ENCODE measurements at places on chromosomes 2 and 18. TPM values are rescaled to one million over a fixed set of nuclear protein-coding genes. Genes with fewer than 3 reads are reported as not detected.

COMMD1 gene
- total RNA-seq, result 32.3 TPM

CAPN14 gene
- 0.21 TPM for total RNA-seq

NEDD4L gene
- 177 TPM for total RNA-seq

RESP18 gene
- total RNA-seq, result not detected

REG3A gene
- total RNA-seq, result not detected

FHL2 gene
- 6.8 TPM for total RNA-seq

SFT2D3 gene
- total RNA-seq, result 7.1 TPM

FOXD4L1 gene
- 0.34 TPM for total RNA-seq

UGT1A9 gene
- total RNA-seq, result not detected

CCBE1 gene
- 35.1 TPM for total RNA-seq

KRTCAP3 gene
- total RNA-seq, result 37.9 TPM

SH3BP4 gene
- 20.6 TPM for total RNA-seq

HSBP1L1 gene
- 30.6 TPM for total RNA-seq

GRCh38 chr2:127187081-127187775, 32.9 kb downstream of the CYP27C1 start:
- DNase-seq, result no peak
- H3K36me3 ChIP-seq, result peaks cover 9% of the 10 kb centered on the region
- H3K27me3 ChIP-seq, result no peaks in the 10 kb centered on the region
- H3K4me3 ChIP-seq, result no peak overlapping the region
- no peak overlapping the region for H3K27ac ChIP-seq

GRCh38 chr2:5195636-5196035, 496.5 kb upstream of the SOX11 start:
- H3K27ac ChIP-seq, result no peak overlapping the region
- DNase-seq, result no peak
- H3K36me3 ChIP-seq, result no peaks in the 10 kb centered on the region
- H3K4me1 ChIP-seq, result no peaks in the 10 kb centered on the region

DNA sequence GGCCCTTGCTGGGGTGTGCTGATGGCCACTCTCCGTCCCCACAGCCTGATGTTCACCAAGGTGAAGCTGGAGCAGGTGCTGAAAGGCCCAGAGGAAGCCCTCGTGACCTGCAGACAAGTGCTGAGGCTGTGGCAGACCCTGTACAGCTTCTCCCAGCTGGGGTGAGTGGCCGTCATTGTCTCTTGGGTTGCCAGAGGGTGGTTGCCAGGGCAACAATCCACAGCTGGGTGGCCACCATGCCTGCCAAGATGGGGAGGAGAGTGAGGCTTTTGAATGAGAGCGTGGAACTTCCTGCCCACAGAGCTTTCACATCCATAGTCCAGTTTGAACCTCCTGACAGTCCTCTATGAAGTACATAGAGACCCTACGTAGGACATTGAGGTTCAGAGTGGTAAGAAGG, 108.8 kb downstream of the STPG4 start:
- H3K36me3 ChIP-seq, result peaks cover 30% of the 10 kb centered on the region
- H3K4me1 ChIP-seq, result peaks cover 10% of the 10 kb centered on the region
- no peak overlapping the region for H3K4me3 ChIP-seq
- no peak for DNase-seq

- peaks cover 10% of the 10 kb centered on the region for H3K36me3 ChIP-seq
- no peak overlapping the region for H3K27ac ChIP-seq
- no peak overlapping the region for H3K4me3 ChIP-seq
- no peak for DNase-seq
- H3K4me1 ChIP-seq, result no peaks in the 10 kb centered on the region
Observed at GRCh38 chr2:24724111-24724775, 68.9 kb downstream of the PTRHD1 start.

DNA sequence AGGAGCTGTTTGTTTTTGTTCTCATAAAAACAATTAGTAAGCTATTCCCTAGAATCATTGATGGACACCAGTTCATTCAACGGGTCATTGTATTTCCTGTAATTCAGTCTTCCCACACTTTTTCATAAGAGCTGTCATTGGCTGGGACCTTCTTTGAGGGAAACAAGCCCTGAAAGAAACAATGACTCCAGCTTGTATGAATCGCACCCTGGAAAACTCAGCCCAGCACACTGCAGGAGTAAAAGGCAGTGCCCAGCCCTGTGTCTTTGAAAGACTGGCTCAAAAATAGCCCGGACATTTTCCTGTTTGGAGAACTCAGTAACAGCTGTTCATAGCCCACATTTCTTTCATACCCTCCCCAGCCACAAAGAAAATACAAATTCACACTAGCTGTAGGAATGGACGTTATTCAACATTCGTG, 81.5 kb downstream of the NCKAP5 start:
- H3K27ac ChIP-seq, result no peak overlapping the region
- no peak overlapping the region for H3K4me3 ChIP-seq
- no peaks in the 10 kb centered on the region for H3K27me3 ChIP-seq
- DNase-seq, result no peak
- no peaks in the 10 kb centered on the region for H3K36me3 ChIP-seq
- H3K4me1 ChIP-seq, result no peaks in the 10 kb centered on the region

DNA sequence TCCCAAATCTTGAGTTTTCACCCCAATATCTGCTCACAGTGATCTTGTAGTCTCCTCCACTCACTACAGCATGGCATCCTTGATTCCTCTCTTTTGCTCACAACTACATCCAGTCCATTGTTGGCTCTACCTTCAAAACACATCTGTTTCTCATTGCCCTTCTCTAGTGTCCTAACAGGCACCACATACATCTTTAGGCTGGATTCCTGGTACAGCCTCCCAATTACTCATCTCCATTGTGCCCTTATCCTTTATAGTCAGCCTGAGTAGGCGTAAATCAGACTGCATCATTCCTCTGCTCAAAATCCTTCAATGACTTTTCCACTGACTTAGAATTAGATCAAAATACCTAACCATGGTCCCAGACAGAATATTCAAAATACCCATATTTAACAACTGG, 10.7 kb upstream of the TAF1B start:
- H3K27ac ChIP-seq, result no peak overlapping the region
- no peaks in the 10 kb centered on the region for H3K4me1 ChIP-seq
- no peaks in the 10 kb centered on the region for H3K36me3 ChIP-seq
- H3K4me3 ChIP-seq, result no peak overlapping the region

- DNase-seq, result peak; percentile 92
- H3K4me1 ChIP-seq, result peaks cover 25% of the 10 kb centered on the region
- H3K4me3 ChIP-seq, result no peak overlapping the region
- H3K27me3 ChIP-seq, result no peaks in the 10 kb centered on the region
- peak overlapping the region; percentile 67 for H3K27ac ChIP-seq
Observed at GRCh38 chr18:74284191-74284979, 7.4 kb downstream of the CYB5A start.

DNA sequence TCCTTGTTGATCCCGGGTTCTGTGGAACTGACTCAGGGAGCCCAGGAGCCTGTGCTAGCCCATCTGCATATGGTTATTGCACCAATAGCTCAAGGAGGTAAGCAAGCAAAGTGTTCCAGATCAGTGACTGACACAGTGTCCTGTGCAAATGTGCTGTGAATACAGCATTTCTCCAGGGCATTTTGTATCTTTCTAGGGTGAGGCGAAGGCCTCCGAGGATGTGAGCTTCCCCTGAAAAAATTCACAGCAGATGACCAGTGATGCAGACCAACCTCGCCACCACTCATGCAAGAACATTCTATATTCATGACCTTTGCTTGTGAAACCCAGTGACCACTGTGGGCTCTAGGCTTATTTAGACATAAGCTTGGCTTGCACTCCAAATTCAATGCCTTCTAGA, 15.2 kb upstream of the NT5DC4 start:
- no peaks in the 10 kb centered on the region for H3K36me3 ChIP-seq
- no peak for DNase-seq
- H3K4me1 ChIP-seq, result no peaks in the 10 kb centered on the region
- no peak overlapping the region for H3K27ac ChIP-seq
- H3K27me3 ChIP-seq, result no peaks in the 10 kb centered on the region

GRCh38 chr2:41040782-41041520, 589.1 kb upstream of the SLC8A1 start:
- no peak overlapping the region for H3K4me3 ChIP-seq
- no peaks in the 10 kb centered on the region for H3K27me3 ChIP-seq
- no peaks in the 10 kb centered on the region for H3K4me1 ChIP-seq
- DNase-seq, result no peak
- no peaks in the 10 kb centered on the region for H3K36me3 ChIP-seq

GRCh38 chr2:176427549-176427948, 158.3 kb downstream of the MTX2 start:
- H3K4me1 ChIP-seq, result no peaks in the 10 kb centered on the region
- H3K27me3 ChIP-seq, result peaks cover 2% of the 10 kb centered on the region
- H3K36me3 ChIP-seq, result no peaks in the 10 kb centered on the region
- H3K4me3 ChIP-seq, result no peak overlapping the region

GRCh38 chr2:226657340-226658053, 142.1 kb downstream of the IRS1 start:
- H3K4me1 ChIP-seq, result peaks cover 29% of the 10 kb centered on the region
- no peaks in the 10 kb centered on the region for H3K27me3 ChIP-seq
- no peaks in the 10 kb centered on the region for H3K36me3 ChIP-seq
- no peak overlapping the region for H3K4me3 ChIP-seq
- no peak overlapping the region for H3K27ac ChIP-seq
- no peak for DNase-seq

Measured in lung (tissue), 17 donors.